NCI-H2081 treated with DMSO at 0.1 percent for 48 hours (cell line): ENCODE measurements at places on chromosomes 4 and X.

GRCh38 chrX:13389501-13389900, 69.6 kb upstream of the ATXN3L start:
- no peak for DNase-seq

DNA sequence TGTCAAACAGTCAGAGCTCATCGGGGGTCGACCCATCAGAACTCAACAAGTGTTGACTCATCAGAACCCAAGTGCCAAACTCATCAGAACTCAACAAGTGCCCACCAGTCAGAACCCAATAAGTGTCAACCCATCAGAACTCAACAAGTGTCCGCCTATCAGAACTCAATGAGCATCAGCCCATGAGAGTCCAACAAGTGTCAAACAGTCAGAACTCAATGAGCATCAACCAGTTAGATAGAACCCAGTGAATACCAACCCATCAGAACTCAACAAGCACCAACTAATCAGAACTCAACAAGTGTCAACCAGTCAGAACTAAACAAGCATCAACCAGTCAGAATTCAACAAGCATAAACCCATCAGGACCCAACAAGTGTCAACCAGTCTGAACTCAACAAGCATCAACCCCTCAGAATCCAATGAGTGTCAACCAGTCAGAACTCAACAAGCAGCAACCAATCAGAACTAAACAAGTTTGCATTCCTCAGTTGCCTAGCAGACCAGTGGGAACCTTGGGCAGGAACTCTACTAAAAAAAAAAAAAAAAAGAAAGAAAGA, 115.3 kb downstream of the PRKX start:
- no peak for DNase-seq

- no peak for DNase-seq
Observed at GRCh38 chr4:94370533-94371254, 28.1 kb upstream of the HPGDS start.

- DNase-seq = no peak
Observed at GRCh38 chrX:122270809-122271494, 913.1 kb upstream of the GRIA3 start.

DNA sequence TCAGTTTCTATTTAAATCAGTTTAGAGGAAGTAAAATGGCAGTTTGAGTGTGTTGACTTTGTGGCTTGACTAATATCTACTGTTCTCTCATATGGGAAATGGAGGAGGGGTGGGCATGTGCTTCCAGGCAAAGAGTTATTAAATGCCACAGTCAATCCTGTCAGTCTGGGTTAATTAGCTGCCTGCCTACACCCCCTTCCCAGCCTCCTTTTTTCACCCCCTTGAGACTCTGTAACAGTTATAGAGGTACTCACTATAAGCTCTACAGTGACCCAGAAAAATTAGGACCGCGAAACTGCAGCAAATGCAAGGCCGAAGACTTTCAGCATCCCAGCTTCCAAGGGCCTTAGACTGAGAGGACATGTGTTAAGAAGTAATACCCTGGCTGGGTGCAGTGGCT, 165.2 kb downstream of the CORIN start:
- no peak for DNase-seq

- DNase-seq = no peak
Observed at GRCh38 chr4:175935016-175935661, 123.1 kb upstream of the GPM6A start.

- DNase-seq = no peak
Observed at GRCh38 chr4:166882221-166882620, 352.1 kb downstream of the SPOCK3 start.
